ENCODE measurements at places on chromosomes 6 and 20.

DNA sequence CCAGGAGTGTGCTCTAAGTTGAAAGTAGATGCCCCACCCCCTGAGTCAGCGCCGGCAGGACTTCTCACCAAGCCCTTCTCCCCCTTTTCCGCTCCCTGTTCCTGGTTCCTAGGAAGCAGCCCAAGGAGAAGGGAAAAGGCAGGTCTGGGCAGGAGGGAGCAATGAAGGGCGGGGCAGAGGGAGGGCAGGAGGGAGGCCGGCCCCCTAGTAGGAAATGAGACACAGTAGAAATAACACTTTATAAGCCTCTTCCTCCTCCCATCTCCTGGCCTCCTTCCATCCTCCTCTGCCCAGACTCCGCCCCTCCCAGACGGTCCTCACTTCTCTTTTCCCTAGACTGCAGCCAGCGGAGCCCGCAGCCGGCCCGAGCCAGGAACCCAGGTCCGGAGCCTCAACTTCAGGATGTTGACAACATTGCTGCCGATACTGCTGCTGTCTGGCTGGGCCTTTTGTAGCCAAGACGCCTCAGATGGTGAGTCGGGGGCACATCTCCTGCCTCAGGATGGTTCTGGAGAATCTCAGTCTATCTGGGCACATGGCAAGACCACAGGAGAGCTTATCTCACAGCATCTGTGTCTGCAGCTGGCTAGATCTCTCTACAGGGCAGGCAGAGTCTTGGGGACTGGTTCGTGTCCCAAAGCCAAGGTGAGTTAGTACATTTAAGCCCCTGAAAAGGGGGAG is at the start of gene PROCR:
Gene PROCR, plus strand, starts transcription at position 320 of the 681 bp plus-strand sequence. Its CDS starts 83 bp downstream, at position 403.
- peak; percentile 39 for DNase-seq

GRCh38 chr6:494394-494793 is 102.8 kb downstream of the IRF4 start:
- DNase-seq: no peak

DNA sequence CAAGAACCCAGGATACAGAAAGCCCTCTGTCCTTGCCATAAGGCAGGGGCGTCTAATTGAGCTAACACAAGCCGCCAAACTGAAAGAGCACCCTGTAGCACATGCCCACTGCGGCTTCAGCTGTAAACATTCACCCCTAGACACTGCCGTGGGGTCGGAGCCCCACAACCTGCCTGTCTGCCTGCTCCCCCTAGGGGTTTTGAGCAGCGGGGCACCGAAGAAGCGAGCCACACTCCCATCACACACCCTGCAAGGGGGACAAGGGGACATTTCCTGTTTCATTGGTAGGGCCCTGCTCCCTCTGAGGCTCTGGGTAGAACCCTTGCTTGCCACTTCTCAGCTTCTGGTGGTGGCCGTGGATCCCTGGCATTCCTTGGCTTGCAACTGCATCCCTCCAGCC is 45.2 kb upstream of the BCLAF1 start:
- DNase-seq: no peak

DNA sequence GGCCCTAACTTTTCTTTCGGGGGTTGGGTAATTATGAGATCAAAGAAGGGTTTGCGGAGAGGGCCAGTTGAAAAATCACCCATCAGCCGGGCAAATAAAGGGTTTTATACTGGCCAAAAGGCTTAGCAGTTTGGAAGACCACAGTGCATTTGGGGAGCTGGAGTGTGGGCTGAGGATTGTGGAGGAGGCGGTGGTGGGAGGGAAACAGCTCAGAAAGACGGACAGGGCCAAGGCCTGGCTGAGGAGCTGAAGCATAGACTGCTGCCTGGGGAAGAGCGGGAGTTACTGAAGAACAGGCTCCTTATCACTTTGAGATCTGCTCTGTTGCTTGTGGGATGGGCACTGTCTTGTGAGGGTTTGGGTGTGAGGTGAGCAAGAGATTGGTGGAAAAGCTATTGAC is 144.2 kb downstream of the CARMIL1 start:
- no peak for DNase-seq

DNA sequence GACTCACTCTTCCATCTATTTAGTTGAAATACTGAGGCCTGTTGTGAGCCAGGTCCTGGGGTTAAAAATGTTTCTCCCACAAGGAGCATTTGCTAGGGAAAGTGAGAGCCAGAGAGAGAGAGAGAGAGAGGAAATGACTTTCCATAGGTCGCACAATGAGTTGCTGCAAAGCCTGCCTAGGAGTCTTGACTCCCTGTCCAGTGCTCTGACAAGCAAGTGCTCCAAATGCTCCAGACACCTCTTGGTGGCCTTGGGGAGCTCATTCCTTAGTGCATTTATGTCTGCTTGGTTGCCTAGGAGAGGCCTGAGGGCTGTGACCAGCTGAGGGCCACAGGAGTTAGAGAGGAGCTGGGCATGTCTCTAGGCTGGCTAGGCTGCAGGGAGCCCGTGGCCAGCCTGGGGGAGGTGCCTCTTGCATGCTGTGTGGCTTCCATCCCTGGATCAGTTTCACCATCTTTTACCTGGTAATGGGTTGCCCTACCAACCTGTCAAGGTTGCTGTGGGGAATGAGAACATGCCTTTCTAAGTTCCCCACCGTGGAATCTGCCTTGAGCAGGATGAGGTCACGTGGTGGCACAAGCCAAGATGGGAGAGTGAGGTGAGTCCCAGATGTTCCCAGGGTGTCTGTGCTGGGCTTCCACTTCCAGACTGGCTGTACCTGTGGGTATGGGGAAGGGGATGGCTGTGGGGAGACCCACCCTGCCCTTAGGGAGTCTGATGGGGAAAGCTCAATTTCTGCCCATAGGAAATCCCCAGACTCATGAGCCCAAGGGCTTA is 105.0 kb downstream of the VEGFA start:
- DNase-seq: no peak

All from brain pericyte (primary cell).